MCF 10A (cell line): ENCODE measurements at places on chromosomes 2 and 18.
A peak's percentile ranks its signal among the peaks of the same experiment; 100 is the strongest.

DNA sequence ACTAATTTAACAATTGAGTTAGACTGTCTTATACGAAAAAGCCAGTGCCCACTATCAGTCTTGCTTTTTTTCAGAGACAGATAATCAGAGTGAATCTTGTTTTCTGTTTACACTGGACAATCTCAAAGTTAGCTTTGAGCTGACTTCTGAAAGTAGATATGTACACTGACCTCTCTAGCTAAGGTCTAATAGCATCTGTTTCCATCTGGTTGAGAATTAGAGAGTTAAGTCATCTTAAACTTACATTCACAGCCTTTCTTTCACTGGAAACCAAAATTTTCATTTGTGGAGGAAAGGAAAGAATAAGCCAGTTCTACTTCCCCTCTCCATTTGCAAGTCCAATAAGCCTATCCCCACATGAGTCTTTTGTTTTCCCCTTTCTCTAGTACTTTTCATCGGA lies 89.3 kb downstream of the VRK2 start:
- DNase-seq: no peak

DNA sequence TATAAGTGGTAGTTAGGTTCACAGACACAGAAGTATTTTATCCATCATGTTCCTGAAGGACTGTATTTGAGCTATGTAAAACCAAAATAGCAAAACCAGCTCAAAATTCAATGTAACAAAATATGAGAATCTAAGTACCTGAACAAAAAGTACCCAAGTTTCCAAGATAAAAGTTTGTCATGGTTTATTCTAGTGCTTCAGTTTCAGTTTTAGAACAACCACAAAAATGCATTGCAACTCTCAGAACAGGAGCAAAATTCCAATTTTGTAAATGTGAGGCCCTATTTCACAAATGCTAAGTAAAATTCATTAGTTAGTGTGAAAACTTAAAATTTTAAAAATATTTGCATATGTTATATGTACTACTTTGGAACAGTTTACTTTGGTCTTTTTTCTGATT lies 5.0 kb upstream of the ALPK2 start:
- no peak for DNase-seq

DNA sequence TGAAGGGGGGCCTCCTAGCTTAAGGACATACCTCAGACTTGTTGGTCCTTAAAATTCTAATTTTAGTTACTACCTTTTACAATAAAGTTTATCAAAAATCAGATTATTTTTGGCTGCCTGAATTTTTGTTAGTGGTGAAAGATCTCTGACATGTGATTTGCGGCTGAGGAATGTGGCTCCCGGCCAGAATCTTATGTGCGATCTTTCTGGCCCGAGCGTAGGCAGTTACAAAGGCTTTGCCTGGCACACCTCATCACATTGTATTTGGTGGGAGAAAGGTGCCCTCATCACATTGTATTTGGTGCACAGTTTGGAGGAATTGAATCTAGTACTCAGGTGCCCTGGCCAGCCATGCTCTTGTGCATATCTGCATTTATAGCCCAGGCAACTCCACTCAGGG lies 289.1 kb downstream of the GULP1 start:
- DNase-seq: no peak

DNA sequence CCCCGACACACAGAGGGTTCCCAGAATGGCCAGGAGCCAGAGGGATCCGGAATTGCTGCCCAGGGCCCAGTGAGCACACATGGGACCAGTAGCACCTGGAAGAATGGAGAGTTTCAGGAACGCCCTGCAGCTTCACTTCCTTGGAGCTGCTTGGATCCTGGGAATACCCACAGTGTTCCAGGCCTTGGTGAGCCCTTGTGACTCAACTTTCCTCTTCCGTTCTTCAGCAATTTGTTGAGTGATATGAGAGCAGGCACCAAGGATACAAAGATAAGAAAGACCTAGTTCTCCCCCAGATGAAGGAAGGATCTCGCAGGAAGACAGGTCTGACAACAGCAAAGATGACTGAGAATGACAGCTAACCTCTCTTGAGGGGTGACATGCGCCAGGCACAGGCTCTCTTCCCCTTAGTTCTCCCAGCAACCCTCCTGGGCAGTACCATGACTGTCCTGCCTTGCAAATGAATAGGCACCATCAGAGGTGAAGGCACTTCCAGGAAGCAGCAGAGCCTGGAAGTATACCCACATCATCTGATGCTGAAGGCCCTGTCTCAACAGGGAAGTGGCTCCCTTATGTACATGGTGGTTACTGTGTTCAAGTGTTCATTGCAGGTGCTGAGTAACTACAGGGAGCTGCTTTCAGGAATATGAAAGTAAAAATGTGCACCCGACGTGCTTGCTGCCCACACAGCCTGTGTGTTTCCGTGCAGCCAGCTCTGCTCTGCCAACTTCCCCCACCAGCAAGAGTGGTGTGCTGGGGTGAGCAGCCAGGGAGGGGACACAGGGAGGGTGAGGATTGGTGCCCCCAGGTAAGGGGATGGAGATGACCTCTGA lies 116.2 kb downstream of the STPG4 start:
- DNase-seq: no peak

DNA sequence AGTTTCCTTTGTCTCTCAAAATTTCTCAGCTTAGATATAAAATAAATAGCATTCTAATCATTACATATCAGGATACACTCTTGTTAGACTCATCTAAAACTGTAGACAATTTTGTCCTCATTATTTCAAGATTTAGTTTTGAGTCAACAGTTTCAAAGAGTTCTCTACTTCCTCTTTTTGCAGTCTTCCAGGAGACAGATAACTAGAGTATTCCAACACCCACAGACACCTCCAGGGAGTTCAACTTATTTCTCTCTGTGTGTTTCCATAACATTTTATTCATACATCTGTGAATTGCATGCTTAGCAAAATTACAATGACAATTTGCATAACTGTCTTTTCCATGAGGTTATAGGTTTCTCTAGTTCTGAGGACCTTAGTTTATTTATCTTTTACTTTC lies 166.6 kb upstream of the HNMT start:
- no peak for DNase-seq

DNA sequence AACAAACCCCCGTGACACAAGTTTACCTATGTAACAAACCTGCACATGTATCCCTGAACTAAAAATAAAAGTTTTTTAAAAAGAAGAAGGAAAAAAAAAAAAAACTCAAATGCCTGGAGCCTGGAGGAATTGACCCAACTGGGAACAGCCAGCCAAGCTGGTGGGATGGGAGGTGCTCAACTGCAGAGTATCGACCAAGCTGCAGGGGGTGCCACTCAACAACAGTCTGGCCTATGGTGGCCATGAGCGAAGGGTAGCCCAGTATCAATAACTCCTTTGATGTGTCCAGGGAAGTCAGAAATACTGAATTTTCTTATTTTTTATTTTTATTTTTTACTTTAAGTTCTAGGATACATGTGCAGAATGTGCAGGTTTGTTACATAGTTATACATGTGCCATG lies 310.3 kb upstream of the DLGAP1 start:
- DNase-seq: no peak

DNA sequence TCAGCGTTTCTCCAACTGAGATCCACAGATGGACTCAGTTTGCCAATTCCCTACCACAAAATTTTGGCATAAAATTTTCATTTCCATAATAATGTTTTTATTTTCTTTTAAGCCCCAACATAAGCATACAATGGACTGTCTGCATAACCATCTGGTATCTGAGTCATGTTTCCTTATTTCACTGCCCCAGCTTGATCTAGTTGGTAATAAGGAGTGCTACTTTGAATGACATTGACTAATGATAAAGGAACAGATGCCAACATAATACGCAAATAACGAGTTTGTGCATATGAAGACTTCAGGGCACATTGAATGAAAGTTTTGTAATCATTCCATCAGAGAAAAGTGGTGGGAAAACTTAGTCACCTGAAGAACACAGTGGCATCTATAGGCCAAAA lies 8.8 kb upstream of the MBD2 start:
- DNase-seq: peak; percentile 79

DNA sequence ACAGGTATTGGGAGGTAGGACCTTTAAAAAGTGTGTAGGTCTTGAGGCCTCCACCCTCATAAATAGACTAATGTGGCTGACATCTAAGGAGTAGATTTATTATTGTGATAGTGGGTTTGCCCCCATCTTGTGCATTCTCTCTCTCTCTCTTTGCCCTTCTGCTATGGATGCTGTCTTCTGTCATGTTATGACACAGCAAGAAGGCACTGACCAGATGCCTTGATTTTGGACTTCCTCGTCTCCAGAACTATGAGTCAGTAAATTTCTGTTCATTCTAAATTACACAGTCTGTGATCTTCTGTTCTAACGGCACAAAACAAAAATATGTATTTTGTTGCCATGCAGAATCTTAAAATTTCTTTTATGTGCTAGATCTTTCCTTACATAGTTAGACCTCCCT lies 66.9 kb downstream of the ATAD2B start:
- DNase-seq: no peak

- DNase-seq: no peak
Observed at GRCh38 chr2:5725794-5726463, 33.7 kb downstream of the SOX11 start.

GRCh38 chr2:109280804-109281203 lies 151.8 kb downstream of the SH3RF3 start:
- no peak for DNase-seq

GRCh38 chr18:48902023-48902855 lies 48.5 kb downstream of the SMAD7 start:
- peak; percentile 90 for DNase-seq

DNA sequence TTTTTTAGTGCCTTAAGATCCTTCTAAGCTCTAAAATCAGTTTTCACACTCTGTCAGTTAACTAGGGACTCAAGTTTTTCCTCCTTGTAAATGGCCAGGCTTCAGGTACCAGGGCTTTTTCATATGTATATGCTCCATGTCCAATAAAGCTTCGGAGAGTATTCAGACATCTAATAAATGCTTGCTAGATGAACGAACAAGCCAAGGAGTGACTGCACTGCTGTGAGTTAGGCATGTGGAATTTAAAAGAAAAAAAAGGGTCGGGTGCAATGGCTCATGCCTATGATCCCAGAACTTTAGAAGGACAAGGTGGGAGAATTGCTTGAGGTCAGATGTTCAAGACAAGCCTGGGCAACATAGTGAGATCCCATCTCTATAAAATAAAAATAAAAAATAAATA lies 81.9 kb downstream of the CDH2 start:
- no peak for DNase-seq

DNA sequence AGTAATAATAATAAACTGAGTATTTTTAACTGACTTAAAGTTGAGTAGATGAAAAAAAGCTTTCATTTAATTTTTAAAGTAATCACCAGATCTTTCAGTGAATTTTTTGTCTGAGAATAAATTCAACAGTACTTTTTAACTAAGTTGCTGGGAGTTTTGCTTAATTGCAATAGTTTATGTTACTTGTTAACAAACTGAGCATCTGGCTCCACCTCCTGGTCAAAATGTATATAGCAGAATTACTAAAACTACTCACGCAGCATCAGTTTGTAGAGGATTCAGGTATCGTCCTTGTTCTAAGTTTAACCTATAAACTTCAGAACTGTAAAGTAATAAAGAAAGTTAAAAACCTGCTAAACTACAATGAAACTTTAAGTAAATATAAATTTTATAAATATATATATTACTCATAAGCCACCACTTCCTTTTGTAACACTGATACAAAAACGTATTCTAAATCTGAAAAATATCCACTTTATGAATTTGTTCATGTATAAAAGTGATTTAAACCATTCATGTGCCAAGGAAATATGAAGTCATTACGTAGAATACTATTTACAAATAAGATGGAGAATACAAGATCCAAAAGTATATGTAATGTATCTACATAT lies 21.3 kb downstream of the NOL10 start:
- peak; percentile 69 for DNase-seq

DNA sequence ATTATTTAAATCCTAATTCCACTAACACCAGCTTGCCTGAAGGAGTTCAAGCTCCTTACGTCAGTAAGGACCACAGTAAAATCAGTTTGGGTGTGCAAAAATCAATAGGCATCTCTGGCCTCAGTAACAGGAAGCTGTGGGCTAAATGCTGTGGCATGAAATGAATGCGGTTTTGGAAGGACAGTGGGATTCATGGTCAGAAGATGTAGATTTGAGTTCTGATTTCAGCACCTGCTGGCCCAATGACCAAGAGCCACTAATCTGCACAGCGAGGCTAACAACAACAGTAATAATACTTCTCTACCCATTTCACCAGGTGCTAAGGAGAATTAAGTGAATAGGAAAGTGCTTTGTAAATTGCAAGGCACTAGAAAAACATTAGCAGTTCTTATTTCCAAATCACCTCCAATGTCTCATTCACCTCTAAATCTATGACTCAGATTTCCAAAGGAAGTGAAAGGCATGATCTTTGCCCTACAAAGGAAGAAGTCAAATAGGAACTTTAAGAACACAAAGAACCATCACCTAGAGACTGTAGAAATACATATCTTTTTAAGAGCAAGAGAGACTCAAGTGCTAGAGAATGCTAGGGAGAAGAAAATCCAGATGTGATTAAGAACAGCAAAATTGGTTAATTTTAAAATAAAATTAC lies 172.6 kb downstream of the ANKRD44 start:
- DNase-seq: peak; percentile 45
